ENCODE measurements at places on chromosomes 2 and 18.

GRCh38 chr18:2173486-2173885, 397.8 kb downstream of the METTL4 start:
- no peak for DNase-seq

DNA sequence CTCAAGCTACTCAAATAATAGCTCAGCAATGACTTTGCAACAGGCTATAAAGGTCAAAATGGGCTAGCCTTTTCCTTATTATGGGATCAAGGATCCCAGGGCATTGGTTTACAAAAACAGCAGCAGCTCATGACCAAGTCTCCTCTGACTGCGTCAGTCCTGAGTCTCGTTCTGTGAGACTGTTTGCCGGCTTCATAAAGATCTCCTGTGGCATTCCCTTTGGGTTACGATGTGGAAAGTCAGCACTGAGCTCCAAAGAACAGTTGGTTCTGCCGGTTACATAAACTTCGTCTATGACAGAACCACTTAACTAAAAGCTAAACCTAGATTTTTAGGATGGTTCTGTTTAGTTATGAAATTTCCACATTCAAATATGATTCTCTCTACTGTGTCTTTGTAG, 674.9 kb downstream of the ZEB2 start:
- no peak for DNase-seq

DNA sequence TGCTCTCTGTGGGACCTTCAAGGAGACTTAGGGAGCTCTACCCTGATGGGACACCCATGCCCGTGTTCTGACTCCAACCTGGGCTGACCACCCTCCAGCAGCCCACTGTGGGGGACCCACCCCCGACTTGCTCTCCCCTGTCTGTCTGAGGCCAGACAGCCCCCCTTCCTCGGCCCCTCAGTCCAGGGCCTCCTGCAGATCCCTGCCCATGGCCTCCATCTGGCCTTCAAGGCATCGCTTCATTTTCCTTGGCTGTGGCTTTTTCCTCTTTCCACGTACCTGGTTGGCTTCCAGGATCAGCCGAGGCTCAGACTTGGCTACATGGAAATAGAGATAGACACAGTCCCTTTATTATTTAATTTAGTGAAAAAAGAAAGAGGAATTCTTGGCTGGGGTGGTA, 290.0 kb downstream of the CYP26B1 start:
- no peak for DNase-seq

DNA sequence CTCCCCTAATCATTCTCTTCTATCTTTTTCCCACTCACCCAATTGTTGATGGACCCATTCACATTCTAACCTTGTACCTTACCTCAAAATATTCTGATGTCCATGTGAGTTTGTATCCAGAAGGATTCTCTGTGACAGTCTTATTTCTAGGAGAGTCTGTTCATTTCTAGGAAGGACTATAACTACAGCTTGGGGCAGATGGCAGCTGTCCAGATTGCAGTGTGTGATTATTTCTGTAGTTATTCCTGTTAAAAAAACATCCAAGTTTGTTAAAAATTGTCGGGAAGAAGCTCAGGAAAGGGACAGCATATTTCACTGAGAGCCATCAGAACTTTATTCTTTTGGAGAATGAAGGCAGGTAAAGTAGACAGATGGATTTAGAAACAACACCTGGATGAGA, 142.6 kb downstream of the RAPGEF4 start:
- no peak for DNase-seq

DNA sequence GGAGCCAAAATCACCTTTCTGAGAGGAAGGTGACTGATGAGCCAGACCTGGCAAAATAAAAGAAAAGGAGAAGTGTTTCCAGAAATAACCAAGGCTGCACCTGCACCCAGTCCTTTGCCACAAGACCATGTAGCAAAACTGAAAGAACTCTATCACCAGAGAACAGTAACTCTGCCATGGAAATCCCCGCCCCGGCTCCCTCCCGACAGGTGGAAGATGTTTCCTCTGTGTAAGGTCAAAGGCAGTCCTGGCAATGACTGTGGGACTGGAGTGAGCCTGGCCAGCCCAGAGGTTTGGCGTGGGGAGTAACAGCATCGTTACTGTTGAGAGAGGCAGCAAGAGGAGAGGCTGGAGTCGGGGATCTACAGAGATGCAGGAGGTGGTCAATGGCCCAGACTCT, 42.3 kb downstream of the SPRED2 start:
- no peak for DNase-seq
